ENCODE measurements at places on chromosomes 16 and 17.

DNA sequence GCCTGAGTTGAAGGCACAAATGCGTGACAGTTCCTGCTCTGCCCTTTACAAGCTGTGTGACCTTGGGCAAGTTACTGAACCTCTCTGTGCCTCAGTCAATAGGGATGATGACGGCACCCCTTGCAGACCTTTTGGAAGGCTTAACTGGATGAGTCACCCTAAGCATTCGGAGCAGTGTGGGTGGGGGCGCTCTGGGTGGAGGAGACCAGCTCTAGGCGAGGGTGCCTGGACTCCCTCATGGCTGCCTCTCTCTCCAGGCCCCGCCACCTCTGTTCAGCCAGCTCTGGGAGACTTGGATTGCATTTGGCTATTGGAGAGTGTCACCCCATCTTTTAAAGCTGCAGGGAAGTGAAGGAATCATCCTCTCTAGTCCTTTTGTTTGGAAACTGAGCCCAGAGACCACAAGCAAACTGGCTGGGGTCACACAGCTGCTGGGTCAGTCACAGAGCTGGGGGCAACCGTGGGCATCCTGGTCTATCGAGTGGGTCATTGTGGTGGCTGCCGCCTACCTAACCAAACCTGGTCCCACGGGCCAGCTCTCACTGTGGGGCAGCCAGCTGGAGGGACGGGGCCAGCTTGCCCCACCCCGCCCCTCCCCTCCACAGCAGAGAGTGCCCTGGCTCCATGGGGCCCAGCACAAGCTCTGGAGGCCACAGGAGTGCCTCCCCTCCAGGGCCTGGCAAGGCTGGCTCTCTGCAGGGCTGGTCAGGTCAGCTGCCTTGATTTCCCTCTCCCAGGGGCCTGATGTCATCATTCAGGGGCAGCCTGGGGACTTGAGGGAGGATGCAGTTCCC lies 20.2 kb upstream of the GSE1 start:
- no peak for DNase-seq

DNA sequence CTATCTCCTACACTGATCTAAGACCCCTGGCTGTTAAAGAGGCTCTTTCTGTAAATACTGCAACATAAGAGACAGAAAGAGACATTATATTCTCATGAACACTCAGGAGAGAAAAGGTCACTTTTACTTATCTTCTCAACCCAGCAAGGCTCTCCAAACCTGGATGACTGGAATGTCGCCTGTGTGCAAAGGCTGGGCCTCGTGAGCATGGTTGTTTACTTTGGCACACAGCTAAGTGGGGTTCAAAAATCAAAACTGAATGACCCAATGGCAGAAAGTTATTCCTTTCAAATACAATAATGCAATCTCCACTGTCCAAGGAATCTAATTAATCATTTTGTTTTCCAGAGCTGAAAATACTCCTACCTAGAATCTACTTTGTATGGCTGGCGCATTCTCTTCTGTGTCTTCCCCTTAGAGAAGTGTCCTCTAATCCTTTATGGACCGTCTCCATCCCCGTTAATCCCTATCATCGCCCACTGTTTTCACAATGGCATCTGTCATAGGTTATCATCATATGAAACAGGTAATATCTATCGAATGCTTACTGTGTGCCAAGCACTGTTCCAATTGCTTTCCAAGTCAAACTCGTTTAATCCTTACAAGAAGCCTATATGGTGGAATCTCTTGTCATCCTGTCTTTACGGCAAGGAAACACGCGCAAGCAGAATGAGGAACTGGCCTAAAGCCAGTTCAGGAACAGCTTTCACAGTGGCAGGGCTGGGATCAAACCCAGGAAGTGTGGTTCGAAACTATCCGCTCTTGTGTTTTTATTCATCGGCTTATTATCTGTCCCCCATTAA lies 1.3 kb downstream of the SLX4 start:
- no peak for DNase-seq

GRCh38 chr16:6114691-6115090 lies 1017.1 kb upstream of the EEF2KMT start:
- no peak for DNase-seq

DNA sequence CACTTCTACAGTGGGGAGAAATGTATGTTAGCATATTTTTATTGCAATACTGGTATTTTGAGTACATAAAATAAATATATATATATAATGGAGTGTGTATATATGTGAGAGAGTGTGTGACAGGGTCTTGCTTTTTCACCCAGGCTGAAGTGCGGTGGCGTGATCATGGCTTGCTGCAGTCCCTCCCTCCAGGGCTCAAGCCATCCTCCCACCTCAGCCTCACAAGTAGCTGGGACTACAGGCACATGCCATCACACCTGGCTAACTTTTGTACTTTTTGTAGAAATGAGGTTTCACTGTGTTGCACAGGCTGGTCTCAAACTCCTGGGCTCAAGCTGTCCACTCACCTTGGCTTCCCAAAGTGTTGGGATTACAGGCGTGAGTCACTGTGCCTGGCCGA lies 4.1 kb downstream of the CYLD start:
- no peak for DNase-seq

GRCh38 chr16:66517586-66518263 lies 32.2 kb downstream of the TK2 start:
- DNase-seq: no peak
